ENCODE measurements at places on chromosomes 12 and 14. TPM values are rescaled to one million over a fixed set of nuclear protein-coding genes. Genes with fewer than 3 reads are reported as not detected.

The PPM1H gene
- 6.9 TPM for total RNA-seq

The CD163 gene
- 46.0 TPM for total RNA-seq

The CCDC196 gene
- total RNA-seq, result not detected

The RNU4-1 gene
- total RNA-seq, result under 0.01 TPM

DNA sequence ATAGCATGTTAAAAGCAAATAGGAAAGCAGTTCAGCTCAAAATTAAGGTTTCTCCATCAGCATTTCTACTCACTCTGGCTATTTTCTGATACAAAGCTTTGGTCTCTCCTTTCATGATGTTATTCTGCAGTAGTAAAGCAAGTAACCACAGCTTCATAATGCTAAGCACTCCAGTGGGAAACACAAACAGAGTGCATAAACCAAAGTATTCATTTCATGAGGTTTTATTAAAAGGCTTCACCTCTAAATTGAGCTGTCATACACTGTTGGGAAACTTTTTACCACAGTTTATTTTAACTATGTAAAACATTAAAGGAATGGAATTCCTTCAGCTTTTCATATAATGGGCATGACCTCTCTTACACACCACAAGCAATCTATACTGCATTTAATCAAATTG, 157.9 kb upstream of the LMO3 start:
- H3K4me3 ChIP-seq, result no peak overlapping the region
- no peaks in the 10 kb centered on the region for H3K36me3 ChIP-seq
- no peaks in the 10 kb centered on the region for H3K4me1 ChIP-seq
- H3K27me3 ChIP-seq, result no peaks in the 10 kb centered on the region
- no peak for DNase-seq
- H3K27ac ChIP-seq, result no peak overlapping the region

GRCh38 chr14:103576371-103577024, 13.7 kb downstream of the COA8 start:
- H3K4me1 ChIP-seq, result peaks cover 48% of the 10 kb centered on the region
- no peaks in the 10 kb centered on the region for H3K27me3 ChIP-seq
- H3K27ac ChIP-seq, result peak overlapping the region; percentile 92
- DNase-seq, result peak; percentile 99
- no peaks in the 10 kb centered on the region for H3K36me3 ChIP-seq
- H3K4me3 ChIP-seq, result no peak overlapping the region

DNA sequence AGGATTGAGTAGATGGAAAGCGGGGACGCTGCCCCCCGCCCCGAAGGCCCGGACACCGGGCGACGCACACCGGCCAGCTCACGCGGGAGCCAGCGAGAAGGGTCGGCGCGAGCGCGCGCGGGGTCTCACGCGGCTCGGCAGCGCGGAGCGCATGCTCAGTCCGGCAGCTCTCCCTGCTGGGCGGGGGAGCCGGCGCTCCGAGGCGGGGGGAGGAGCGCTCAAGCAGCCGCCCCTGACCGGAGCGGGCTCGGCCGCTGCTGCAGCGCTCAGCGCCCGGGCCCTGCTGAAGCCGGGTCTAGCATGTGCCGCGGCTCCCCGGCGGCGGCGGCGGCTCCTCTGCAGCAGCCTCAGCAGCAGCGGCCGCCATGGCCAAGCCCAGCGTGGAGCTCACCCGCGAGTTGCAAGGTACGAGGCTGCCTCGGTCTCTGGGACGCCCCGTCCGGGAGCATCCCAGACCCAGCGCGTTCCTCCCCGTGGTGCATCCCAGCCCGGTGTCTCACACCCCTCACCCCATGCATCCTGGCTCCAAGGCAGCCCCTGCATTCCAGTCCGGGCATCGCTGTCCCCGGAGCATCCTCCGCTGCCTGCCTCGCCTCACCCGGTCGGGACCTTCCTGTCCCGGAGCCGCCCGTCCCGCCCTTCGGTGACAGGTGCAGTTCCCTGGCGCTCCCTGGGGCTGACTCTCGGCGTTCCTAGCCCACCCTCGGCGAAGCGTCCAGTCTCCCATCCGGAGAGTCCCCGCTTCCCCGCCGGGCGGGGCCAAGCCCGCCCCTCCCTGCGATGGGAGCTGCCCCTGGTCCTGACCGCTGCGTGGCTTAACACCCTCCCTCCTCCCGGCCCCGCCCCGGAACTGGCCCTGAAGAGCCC, at the start of gene CARMIL3:
CARMIL3 (plus strand) TSS at position 221 of the 867 bp plus-strand sequence; CDS start at position 366, 145 bp downstream.
- H3K27me3 ChIP-seq, result no peaks in the 10 kb centered on the region
- H3K36me3 ChIP-seq, result no peaks in the 10 kb centered on the region
- H3K4me1 ChIP-seq, result peaks cover 14% of the 10 kb centered on the region
- H3K4me3 ChIP-seq, result peak within 1 kb of the TSS; percentile 76

DNA sequence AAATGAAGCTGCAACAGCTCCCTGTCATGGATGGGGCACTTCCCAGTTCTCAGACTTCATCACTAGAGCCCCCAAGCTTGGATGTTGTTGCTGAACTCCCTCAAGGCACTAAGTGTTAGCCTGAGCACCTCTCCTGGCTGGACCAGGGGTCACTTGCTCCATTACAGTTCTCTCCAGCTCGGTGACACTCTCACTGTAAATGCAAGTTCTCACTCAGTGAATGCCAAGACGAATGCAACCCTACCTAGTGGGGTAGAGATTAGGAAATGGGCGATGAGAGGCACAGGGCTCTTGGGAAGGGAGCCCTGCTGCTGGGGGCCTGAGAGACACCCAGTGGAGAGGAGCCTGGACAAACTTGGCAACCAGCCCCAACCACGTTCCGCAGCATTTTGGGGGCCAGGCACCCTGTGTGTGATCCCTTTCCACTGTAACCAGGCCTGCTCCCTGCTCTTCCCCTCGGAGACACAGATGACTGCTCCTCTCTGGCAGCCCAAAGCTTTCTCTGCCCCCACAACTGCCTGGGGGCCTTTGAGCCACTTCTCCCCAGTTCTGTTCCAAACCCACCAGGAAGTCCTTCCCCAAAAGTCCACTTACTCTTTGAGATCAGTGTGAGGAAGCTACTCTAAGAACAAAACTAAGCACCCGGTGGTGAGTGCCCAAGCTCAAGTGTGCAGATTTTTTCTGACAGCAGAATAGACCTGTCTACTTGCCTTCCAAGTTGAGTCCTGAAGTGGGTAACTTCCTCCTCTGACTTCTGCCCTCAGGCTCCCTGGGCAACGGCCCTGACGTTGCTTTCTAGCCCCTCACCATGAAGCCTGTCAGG, 8.0 kb upstream of the SELPLG start:
- peak overlapping the region; percentile 21 for H3K27ac ChIP-seq
- DNase-seq, result no peak
- no peak overlapping the region for H3K4me3 ChIP-seq
- no peaks in the 10 kb centered on the region for H3K27me3 ChIP-seq
- peaks cover 57% of the 10 kb centered on the region for H3K4me1 ChIP-seq

DNA sequence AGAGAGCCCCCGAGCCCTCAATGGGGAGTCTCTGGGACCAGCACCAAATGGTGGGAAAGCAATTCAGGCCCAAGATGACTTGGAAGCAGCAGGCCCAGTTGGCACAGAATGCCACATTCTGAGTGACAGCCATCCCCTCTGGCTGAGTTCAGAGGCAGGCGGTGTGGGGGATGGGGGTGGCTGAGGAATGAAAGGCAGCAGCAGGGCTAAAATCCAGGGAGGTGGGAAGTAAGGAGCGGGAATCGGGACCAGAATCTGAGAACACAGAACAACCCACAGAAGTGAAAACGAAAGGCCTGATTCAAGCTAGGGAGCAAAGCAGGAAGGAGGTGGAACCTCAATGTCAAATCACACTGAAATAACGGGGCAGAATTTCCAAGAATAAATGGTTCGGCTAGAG, 171.2 kb downstream of the CALM1 start:
- no peaks in the 10 kb centered on the region for H3K27me3 ChIP-seq
- no peaks in the 10 kb centered on the region for H3K36me3 ChIP-seq
- H3K4me1 ChIP-seq, result no peaks in the 10 kb centered on the region
- no peak overlapping the region for H3K27ac ChIP-seq
- DNase-seq, result no peak

DNA sequence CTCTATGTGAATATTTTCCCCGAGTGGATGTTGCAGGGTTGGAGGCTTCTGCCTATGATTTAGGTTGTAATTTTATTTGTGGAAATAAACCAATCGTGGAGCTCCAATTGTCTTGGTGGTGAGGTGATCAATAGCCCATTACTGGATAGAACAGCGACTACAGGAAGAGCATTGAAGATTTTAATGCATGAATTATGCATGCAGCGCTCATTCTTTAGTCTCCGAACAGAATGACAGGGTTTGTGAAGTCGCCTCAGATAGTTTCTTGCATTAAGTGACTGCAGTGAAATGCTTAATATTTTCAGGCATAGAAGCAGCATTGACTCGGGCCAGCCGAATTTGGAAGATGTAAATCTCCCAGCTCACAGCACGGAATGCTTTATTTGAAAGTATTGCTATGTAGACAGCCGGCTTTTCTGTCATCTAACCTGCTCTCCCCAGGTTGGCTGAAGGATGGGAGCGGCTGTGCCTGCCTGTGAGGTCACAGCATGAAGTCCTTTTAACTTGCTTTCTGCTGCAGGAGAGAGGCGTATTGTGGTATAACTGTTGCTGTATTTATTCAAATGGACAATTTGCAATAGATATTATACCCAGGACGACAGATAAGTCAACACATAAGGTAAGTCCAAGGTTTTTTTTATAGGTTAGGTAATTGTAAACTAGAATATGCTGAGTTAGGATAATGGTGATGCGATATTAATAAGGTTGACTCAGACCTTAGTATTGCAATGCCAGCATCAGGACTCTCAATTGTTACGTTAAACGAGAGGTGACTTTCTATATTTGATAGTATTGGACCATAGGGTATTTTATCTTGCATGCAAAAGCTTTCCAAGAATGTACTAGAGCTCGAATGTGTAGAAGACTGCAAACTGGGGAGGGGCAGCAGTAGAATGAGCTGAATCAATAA, 135.7 kb downstream of the CNTN1 start:
- no peak overlapping the region for H3K4me3 ChIP-seq
- H3K27ac ChIP-seq, result no peak overlapping the region
- H3K4me1 ChIP-seq, result no peaks in the 10 kb centered on the region
- no peak for DNase-seq
- no peaks in the 10 kb centered on the region for H3K36me3 ChIP-seq

DNA sequence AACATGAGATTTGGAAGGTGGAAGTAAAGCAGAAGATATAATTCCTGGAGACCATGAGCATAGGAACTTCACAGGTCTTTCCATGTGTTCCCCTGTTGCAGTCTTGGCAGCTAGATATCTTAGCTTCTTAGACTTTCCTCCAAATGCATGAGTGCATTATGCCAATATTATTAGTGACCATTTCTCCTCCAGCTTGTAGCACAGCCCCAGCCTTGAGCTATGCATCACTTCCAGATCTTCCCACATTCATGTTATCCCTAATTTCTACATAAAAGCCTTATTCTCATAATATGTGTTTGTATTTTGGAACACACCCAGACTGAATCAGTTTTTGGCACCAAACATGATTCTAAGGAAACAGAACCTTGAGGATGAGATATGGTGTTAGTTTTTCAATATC, 11.0 kb downstream of the CLEC2B start:
- H3K27ac ChIP-seq, result no peak overlapping the region
- H3K4me3 ChIP-seq, result no peak overlapping the region
- no peak for DNase-seq
- no peaks in the 10 kb centered on the region for H3K27me3 ChIP-seq
- H3K4me1 ChIP-seq, result no peaks in the 10 kb centered on the region

GRCh38 chr12:121713257-121713777, 765 bp downstream of the TMEM120B start:
- peak overlapping the region; percentile 85 for H3K4me3 ChIP-seq
- peaks cover 11% of the 10 kb centered on the region for H3K4me1 ChIP-seq
- H3K36me3 ChIP-seq, result no peaks in the 10 kb centered on the region
- no peak for DNase-seq
- H3K27ac ChIP-seq, result no peak overlapping the region
- H3K27me3 ChIP-seq, result no peaks in the 10 kb centered on the region

DNA sequence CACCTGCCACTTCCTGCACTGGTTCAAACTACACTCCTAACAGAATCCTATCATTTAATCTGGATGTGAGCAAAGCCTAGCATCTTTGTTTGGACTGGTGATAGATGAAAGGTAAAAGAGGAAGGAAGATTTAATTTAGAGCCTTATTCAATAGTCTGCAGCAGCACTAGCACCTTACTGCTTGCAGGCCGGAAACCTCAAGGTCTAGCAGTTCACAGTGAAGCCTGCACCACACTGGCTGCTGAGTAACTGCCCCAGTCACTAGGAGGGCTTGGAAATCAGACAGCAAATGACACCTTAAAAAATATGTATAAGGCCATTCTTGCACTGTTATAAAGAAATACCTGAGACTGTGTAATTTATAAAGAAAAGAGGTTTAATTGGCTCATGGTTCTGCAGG, 358.0 kb downstream of the DAD1 start:
- no peak overlapping the region for H3K4me3 ChIP-seq
- H3K27me3 ChIP-seq, result no peaks in the 10 kb centered on the region
- DNase-seq, result no peak
- H3K27ac ChIP-seq, result no peak overlapping the region
- H3K36me3 ChIP-seq, result no peaks in the 10 kb centered on the region
- H3K4me1 ChIP-seq, result no peaks in the 10 kb centered on the region

The LLPH gene
- 4.5 TPM for total RNA-seq

DNA sequence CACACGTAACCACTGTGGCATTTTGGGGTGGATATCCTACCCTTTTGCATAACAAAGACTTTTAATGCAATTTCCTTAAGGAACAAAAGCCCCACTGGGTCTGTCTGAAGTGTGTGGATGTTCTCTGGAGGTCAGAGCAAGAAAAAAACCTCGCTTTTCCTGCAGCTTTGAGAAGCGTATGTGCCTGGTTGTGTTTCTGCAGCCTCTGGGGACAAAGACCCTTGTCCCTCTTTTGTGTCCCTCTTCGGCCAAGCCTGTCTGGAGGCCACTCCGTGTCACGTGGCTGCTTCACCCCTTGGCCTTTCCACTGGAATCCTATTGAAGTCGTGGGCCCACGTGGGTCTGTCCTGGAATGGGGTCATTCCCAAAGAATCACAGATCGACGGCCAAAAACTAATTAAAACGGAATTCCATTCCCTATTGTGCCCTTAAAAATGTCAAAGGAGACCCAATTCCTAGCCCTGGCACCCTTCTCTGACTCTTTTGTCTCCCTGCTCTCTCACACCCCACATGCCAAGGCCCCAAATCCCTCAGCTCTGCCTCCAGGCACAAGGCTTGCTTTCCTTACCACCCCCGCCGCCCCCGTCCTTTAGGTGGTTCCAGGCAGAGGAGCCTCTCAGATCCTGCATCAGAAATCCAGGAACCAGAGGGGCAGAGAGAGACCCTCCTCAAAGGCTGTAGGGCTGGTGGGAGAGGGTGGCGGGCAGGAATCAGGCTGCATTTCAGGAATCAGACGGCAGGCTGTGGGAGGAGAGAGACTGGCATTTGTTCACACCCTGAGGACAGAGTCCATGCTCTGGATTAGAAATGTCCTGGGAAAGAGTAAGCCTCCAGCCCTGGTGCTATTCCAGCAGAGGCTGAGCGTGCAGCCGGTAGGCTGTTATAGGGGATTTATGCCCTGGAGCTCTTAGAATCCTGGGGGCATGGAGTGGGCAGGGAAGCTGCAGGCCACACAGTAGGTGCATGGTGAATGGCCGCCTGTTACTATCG, 12.6 kb upstream of the CYP46A1 start:
- H3K27me3 ChIP-seq, result peaks cover 3% of the 10 kb centered on the region
- H3K4me3 ChIP-seq, result no peak overlapping the region
- no peak for DNase-seq
- H3K4me1 ChIP-seq, result no peaks in the 10 kb centered on the region
- H3K27ac ChIP-seq, result no peak overlapping the region
- H3K36me3 ChIP-seq, result no peaks in the 10 kb centered on the region

Measured in thyroid gland (tissue), 4 donors.